ENCODE measurements at places on chromosomes 16 and 17.

- DNase-seq = peak; percentile 52
Observed at GRCh38 chr16:87203060-87203656, 114.0 kb downstream of the C16orf95 start.

DNA sequence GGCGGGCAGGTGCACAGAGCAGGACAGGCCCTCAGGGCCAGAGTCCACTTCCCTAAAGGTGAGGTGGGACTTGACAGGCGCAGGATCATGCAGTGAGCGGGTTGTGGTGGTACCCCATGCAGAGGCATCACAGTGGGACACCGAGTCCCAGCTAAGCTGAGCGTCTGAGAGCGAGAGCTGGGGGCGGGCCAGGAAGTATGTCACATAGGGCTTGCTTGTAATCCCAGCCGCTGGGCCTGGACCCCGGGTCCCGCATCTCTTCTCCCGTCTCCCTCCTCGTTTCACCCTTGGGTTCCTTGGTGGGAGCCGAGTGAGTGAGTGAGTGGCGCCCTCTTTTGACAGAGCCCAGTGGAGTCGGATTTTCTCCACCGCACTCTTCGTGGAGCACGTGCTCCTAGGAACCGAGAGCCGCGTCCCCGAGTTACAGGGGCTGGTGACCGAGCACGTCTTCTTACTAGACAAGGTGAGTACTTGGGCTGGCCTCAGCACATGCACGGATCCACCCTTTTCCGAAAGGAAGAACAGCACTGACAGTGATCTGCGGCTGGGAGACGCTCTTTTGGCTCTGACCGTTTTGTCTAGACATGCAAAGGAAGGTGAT is 50.8 kb upstream of the ENDOV start:
- no peak for DNase-seq

DNA sequence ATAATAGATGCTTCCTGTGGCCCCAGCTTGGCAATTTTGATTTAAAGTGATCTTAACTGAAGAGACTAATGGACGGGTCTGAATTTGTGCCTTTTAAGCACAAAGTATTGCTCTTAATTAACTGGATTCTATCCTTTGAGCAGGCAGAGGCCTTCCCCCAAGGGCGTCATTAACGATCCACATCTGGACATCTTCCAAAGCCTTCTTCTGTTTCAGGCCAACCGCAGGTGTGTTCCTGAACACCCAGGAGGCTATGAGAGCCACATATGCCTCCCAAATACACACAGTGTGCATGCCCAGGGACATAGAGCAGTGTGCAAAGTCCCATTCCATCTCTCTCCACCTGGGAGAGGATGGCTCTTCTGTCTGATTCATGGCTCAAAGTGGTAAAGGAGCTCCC is 42.3 kb downstream of the MAPT start:
- DNase-seq = no peak

DNA sequence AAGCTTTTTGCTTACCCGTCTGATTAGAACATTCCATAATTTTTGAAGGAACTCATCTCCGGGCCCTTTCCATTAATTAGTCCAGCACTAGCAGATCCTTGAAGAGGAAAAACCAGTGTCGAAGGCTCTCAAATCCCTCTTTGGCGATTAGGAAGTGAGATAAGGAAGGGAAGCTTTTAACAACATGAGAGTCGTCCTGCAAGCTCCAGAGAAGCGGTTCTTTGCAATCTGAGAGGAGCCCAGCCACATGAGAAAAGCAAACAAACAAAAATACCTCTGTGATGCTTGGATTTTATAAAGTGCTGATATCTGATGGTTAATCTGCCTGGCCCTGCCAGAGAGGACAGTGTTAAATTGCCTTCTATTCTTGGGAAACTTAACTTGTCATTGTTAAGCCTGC is 339.8 kb upstream of the SALL1 start:
- DNase-seq = no peak

DNA sequence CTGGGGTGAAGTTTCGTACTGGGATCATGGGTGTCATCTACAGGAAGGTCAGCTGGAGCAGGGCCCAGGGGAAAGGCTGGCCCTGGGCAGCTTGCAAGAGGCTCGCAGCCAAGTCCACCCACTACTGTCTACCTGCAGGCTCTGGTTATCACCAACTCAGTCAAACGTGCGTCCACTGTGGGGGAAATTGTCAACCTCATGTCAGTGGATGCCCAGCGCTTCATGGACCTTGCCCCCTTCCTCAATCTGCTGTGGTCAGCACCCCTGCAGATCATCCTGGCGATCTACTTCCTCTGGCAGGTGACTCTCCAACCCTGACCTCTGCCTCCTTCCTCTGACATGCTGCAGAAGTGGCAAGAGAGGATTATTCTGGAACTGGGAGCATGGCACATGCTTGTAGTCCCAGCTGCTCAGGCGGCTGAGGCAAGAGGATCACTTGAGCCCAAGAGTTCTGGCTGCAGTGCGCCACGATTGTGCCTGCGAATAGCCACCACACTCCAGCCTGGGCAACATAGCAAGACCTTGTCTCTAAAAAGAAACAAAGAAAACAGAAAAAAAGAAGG is 29.2 kb downstream of the ABCC3 start:
- DNase-seq = no peak

GRCh38 chr16:2085669-2086068 is 37.9 kb downstream of the TSC2 start:
- DNase-seq = no peak

- no peak for DNase-seq
Observed at GRCh38 chr16:11310997-11311561, 29.9 kb upstream of the PRM1 start.

DNA sequence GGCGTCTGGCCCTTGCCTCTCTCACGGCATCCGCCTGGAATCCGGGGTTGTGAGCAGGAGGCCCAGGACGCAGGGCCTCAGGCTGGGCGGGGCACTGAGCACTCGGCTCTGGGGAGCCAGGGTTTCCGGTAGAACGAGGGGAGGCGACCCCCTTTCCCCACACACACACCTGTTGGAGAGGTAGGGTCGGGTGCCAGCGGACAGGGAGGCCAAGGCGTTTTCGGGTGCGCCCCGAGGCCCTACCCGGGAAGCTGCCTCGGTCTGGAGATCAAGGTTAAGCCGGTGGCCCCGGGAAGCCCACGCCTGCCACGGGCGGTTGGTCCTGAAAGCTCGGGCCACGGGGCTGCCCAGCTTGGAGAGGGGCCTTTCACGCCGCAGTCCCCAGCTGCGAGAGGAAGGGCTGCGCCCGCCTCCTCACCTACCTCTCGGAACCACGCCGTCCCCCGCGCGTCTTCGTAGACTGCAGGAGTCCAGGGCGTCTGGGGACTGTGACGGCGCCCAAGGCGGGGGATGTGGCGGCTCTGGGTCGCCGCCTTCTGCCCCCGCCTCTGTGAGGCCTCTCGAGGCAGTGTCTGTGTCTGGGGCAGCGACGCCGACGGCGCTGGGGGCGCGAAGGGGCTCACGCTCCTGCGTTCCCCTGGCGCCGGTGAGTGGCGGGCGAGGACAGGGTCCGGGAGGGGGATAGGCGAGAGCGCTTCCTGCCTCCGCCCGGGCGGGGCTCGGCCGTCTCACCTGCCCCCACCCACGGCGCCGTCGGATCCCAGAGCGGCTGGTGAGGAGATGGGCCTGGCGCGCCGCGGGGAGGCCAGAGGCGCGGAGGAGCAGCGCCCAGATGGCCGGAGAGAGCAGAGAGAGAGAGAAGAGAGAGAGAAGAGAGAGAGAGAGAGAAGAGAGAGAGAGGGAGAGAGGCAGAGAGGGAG is 20.3 kb upstream of the HOXB9 start:
- DNase-seq = no peak

DNA sequence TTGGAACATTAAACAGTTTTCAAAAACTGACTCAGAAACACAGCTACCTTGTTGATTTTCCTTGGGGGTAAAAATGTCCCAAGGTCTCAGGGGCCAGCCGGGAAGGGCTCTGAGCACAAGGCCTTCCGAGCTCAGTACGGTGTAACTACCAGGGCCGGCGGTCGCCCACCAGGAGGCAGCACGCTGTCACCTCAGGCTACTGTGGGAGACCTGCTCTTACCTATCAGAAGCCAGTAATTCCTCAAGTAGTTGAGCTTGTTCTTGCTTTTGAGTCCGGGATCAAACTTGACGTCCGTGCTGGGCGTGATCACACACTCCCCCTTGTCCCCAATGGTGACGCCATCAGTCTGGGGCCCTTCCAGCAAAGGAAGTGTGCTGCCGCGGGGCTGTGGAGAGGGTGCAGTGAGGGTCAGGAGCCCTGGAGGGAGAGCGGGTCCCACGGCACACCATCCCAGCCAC is 43.4 kb upstream of the ICAM2 start:
- DNase-seq = peak; percentile 36

DNA sequence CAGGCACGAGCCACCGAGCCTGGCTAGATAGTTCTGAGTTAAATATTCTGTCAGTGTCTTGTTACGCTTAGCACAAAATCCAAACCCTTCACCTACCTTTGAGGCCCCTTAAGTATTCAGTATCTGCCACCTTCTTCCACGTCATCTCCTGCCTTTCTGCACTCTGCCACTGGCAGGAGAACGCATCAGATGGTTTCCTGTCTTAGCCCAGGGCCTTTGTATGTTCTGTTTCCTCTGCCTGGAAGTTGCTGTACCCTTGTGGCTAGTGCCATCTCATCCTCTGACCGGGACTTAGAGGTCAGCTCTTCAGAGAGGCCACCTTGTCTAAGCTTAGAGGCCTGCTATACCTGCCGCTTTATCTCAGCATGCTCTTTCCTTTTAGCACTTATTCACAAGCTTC is 67.5 kb upstream of the LGALS9 start:
- no peak for DNase-seq

- DNase-seq = no peak
Observed at GRCh38 chr17:4768298-4768697, 3.4 kb upstream of the TM4SF5 start.

- DNase-seq = no peak
Observed at GRCh38 chr17:12765548-12765947, 23.8 kb upstream of the ARHGAP44 start.

Measured in stimulated activated CD4-positive, alpha-beta T cell treated with anti-CD3 and anti-CD28 coated beads, Interleukin-2, amount 100 ng/mL, for 48 hours (primary cell).